ENCODE measurements at places on chromosomes 16 and 17.

DNA sequence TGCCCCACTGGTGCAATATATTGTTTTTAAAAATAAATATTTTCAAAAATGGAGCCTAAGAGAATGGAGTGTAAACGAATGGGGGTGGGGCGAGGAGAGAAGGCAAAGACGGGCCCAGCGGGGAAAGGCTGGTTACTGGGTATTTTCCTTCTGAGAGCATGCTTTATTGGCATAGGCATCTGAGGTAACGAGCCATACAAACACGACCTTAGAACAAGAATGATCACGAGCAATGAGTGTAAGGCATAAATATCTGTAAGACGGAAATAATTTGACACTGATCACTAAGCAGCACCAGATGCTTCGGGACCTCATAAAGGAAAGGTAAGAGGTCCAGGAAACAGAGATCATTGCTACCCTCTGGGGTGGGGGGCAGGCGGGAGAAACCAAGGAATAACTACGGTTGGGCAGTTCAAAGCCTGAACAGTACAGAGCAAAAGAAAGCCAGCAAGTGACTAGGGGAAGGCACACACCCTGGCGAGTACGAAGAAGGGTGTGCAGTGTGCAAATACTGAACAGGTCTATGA lies 959 bp downstream of the SSH2 start:
- H3K36me3 ChIP-seq, result no peaks in the 10 kb centered on the region
- peaks cover 2% of the 10 kb centered on the region for H3K4me1 ChIP-seq
- no peaks in the 10 kb centered on the region for H3K27me3 ChIP-seq
- H3K4me3 ChIP-seq, result peak overlapping the region; percentile 94
- peak overlapping the region; percentile 82 for H3K27ac ChIP-seq
- no peak for ATAC-seq

GRCh38 chr16:73499276-73499675 lies 451.3 kb upstream of the ZFHX3 start:
- H3K27ac ChIP-seq, result no peak overlapping the region
- no peaks in the 10 kb centered on the region for H3K4me1 ChIP-seq
- no peak for ATAC-seq
- peaks cover under 1% of the 10 kb centered on the region for H3K27me3 ChIP-seq
- H3K36me3 ChIP-seq, result no peaks in the 10 kb centered on the region
- H3K4me3 ChIP-seq, result no peak overlapping the region

DNA sequence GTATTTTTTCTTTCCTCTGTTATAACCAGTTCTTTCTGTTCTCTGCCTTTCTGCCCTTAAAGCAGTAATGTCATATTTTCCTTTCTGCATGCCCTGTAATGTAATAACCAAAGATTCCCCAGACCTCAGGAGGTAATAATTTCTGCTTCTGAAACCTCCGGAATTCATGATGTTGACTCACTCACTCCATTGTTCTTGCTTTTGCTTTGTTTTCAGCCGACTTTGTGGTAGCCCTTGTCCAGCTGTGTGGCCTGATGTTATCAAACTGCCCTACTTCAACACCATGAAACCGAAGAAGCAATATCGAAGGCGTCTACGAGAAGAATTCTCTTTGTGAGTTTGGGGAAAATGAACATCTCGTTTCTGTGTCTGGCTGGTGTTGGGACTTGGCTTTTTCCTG lies 55.9 kb downstream of the CDK12 start:
- no peak for ATAC-seq
- no peaks in the 10 kb centered on the region for H3K27me3 ChIP-seq
- peaks cover 100% of the 10 kb centered on the region for H3K36me3 ChIP-seq
- no peak overlapping the region for H3K4me3 ChIP-seq
- H3K4me1 ChIP-seq, result no peaks in the 10 kb centered on the region

DNA sequence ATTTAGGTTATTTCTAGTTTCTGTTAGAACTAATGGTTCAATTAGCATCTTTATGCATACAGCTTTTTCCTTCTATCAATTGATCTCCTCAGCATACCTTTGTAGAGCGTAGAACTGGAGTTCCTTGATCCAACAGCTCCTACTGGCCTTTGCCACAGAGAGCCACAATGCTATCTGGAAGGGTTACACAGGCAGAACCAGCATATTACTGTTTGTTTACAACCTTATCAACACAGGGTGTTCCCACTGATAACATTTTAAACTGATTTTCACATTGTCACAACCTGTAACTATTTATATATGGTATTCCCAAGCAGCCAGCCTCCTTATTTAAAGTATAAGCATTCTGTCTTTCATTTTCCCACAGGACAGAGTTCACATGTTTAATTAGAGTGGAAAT lies 382.2 kb downstream of the MAF start:
- no peaks in the 10 kb centered on the region for H3K27me3 ChIP-seq
- no peak for ATAC-seq
- H3K4me1 ChIP-seq, result no peaks in the 10 kb centered on the region
- H3K27ac ChIP-seq, result no peak overlapping the region
- no peaks in the 10 kb centered on the region for H3K36me3 ChIP-seq
- no peak overlapping the region for H3K4me3 ChIP-seq

- ATAC-seq, result no peak
- H3K27ac ChIP-seq, result no peak overlapping the region
- no peak overlapping the region for H3K4me3 ChIP-seq
- no peaks in the 10 kb centered on the region for H3K36me3 ChIP-seq
Measured at GRCh38 chr16:8138666-8139065, 451.6 kb downstream of the TMEM114 start.

GRCh38 chr17:50491505-50491904 lies 12.8 kb downstream of the RSAD1 start:
- H3K27ac ChIP-seq, result no peak overlapping the region
- H3K36me3 ChIP-seq, result peaks cover 16% of the 10 kb centered on the region
- ATAC-seq, result no peak
- no peaks in the 10 kb centered on the region for H3K27me3 ChIP-seq

- H3K36me3 ChIP-seq, result peaks cover 14% of the 10 kb centered on the region
- no peak overlapping the region for H3K4me3 ChIP-seq
- ATAC-seq, result no peak
- H3K27me3 ChIP-seq, result no peaks in the 10 kb centered on the region
Measured at GRCh38 chr17:57305908-57306504, 49.7 kb downstream of the MSI2 start.

DNA sequence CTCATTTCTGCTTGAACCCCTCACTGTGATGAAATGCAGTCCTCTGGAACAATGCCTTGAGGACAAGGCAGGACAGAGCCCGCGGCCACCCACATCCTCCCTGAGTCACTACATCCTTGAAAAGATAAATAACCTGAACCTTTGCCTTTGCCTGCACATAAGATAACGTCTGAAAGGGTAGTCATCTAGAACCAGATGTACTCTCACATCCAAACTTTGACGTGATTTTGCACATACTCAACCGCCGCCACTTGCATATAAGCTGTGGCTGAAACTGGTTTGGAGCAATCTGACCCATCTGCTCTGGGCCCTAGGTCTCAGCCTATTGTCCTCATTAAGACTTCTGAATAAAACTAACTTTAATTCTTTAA lies 252.1 kb downstream of the PHKB start:
- H3K27ac ChIP-seq, result no peak overlapping the region
- H3K4me1 ChIP-seq, result no peaks in the 10 kb centered on the region
- H3K36me3 ChIP-seq, result no peaks in the 10 kb centered on the region
- no peak for ATAC-seq

- no peaks in the 10 kb centered on the region for H3K36me3 ChIP-seq
- no peak overlapping the region for H3K4me3 ChIP-seq
- ATAC-seq, result no peak
- H3K4me1 ChIP-seq, result peaks cover 76% of the 10 kb centered on the region
Measured at GRCh38 chr17:77438241-77439188, 297.7 kb downstream of the SEC14L1 start.

DNA sequence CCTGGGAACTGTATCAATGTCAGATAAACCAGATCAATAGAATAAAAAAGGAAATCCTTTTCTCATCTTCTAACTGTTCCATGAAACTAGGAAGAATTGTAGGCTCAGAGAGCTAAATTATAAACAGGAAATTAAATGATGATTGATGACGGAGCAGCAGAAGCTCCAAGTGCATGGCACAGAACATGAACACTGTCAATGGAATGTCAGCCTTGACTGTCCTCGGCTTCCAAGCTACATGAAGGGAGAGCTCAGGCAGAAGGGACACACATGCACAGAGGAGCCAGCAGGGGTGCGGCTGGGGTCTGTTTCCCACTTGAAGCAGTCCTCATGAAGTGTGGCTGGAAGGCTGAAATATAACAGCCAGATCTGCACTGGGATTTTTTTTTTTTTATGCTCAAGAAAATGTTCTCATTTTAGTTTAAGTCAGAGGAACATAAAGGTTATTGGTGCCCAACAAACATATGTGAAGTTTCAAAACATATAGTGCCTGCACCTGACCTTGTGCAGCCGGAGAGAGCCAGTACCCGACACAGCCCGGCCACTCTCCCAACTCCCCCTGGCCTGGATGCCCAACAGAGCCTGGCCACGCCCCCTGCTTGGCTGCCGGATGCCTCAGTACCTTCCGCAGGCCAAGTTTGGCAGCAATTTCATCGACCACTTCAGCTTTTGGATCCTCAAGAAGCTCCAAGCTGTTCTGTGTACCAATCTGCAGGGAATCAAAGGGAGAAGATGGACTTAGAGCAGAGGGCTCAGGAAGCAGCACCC lies 37.0 kb downstream of the NPLOC4 start:
- ATAC-seq, result no peak
- no peaks in the 10 kb centered on the region for H3K36me3 ChIP-seq

DNA sequence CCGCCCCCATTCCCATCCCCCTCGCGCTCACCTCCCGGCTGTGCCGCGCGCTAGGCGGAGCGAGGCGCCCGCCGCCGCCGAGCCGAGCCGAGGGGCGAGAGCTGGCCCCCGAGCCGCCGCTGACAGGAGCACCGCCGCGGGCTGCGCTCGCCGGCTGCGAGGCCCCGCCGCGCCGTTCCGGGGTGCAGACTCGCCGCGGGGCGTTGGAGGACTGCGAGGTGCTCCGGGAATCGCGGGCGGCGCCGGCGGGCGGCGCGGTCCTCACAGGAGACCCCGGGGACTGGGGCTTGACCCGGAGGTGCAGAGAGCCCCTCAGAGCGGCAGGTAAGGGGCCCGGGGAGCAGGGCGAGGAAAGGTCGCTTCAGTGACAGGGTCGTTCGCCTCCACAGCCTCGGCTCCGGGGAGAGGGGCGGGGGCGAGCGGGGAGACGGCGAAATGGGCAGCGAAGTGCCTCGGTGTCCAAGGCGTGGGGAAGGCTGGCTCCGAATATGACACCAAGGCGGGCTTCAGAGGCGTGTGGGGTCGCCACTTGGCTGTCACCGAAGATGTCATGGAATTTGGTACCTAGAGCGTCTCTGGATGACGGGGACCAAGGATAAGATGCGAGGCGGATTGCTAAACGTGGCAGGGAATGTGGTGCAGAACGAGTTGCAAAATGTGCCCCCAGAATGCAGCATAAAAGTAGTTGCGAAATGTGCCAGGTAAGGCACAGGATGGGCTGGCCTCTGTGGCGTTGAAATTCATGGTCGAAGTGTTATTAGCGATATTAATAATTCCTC lies 580 bp downstream of the TANC2 start:
- no peaks in the 10 kb centered on the region for H3K27me3 ChIP-seq
- peak; percentile 82 for ATAC-seq
- no peaks in the 10 kb centered on the region for H3K36me3 ChIP-seq
- peak overlapping the region; percentile 90 for H3K27ac ChIP-seq

DNA sequence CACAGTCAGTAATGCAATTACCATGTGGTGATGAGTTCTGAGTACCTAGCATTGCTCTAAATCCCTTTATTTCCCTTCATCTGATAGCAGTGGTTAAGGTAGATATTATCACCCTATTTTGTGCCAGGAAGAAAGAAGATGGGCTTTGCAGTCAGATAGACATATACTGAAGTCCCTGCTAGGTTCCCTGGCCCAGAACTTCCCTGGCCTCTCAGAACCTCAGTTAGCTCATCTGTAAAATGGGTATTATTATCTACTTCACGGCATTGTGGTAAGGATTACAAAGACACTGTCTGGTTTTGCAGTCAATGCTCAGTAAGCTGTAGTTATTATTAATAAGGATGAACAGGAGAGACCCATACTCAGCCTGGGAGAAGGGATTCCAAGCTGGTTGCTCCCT lies 4.6 kb upstream of the CRYBA1 start:
- no peak overlapping the region for H3K4me3 ChIP-seq
- no peak for ATAC-seq
- H3K27ac ChIP-seq, result no peak overlapping the region
- no peaks in the 10 kb centered on the region for H3K27me3 ChIP-seq

GRCh38 chr16:50709980-50710379 lies 16.6 kb downstream of the NOD2 start:
- H3K4me1 ChIP-seq, result no peaks in the 10 kb centered on the region
- no peak overlapping the region for H3K4me3 ChIP-seq
- peaks cover 3% of the 10 kb centered on the region for H3K36me3 ChIP-seq
- no peaks in the 10 kb centered on the region for H3K27me3 ChIP-seq

GRCh38 chr16:4317532-4318450 lies 1.9 kb downstream of the GLIS2 start:
- ATAC-seq, result no peak
- no peaks in the 10 kb centered on the region for H3K36me3 ChIP-seq
- H3K4me3 ChIP-seq, result peak overlapping the region; percentile 54
- H3K27ac ChIP-seq, result peak overlapping the region; percentile 98
- no peaks in the 10 kb centered on the region for H3K27me3 ChIP-seq

DNA sequence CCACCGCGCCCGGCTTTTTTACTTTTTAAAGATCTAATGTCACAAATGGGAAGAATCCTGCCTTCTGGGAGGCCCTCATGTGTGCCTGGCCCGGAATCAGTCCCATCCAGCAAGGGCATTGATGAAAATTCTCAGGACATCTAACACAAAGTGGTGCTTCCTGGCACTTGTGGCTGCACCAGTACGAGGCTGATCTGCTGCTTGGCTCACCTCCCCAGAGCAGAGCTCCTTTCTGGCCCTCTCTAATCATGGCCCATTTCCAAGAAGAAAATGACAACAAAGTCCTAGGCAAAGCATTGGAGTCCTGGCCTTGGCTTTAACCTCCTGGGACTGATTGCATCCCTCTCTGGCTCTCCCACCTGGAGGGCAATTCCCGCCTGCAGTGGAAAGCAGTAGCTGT lies 50.7 kb upstream of the SIAH1 start:
- no peak overlapping the region for H3K4me3 ChIP-seq
- no peaks in the 10 kb centered on the region for H3K4me1 ChIP-seq
- H3K27me3 ChIP-seq, result no peaks in the 10 kb centered on the region
- H3K36me3 ChIP-seq, result no peaks in the 10 kb centered on the region
- no peak overlapping the region for H3K27ac ChIP-seq
- ATAC-seq, result no peak

DNA sequence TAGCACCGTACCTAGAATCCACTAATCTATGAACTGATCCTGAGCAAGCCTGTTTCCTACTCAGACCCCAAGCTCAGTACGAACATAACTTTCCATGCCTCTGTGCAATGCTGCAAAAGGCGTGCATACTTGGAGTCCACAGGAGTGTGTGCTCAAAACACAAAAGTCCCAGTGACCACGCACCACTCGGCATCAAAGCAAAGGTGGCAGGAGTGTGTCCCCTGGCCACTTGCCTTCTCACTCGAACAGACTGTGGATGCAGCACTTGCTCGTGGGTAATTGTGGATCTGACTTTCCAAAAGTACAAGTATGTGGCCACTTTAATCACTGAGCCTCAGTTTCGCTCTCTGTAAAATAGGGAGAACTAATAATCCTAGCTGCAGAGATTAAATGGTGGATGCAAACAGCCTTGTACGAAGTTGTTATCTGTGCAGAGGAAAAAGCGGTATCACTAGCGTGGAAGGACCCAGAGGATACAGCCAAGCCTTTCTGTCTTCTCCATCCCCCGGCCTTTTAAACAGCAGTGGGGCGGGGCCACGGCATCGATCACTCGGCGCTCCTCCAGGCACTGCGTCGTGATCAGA lies 311 bp upstream of the KDM8 start:
- H3K27me3 ChIP-seq, result no peaks in the 10 kb centered on the region
- no peaks in the 10 kb centered on the region for H3K4me1 ChIP-seq
- peak overlapping the region; percentile 56 for H3K4me3 ChIP-seq
- ATAC-seq, result peak; percentile 84

Measured in gastroesophageal sphincter (tissue), 4 donors.